ENCODE measurements at places on chromosomes 13 and 19. TPM values are rescaled to one million over a fixed set of nuclear protein-coding genes. Genes with fewer than 3 reads are reported as not detected.

Gene ZNF829
- total RNA-seq: 2.1 TPM

Gene VSTM1
- not detected for total RNA-seq

Gene ZNF222
- total RNA-seq: 7.9 TPM

Gene MBD3L2
- not detected for total RNA-seq

Gene SLC5A5
- not detected for total RNA-seq

Gene RPS19
- total RNA-seq: 3,929 TPM

Gene PCDH17
- 0.16 TPM for total RNA-seq

Gene ZNF528
- total RNA-seq: 18.8 TPM

Gene C19orf38
- 1.2 TPM for total RNA-seq

Gene FCAR
- total RNA-seq: not detected

Gene SIGLEC14
- not detected for total RNA-seq

Gene ZNF773
- 15.6 TPM for total RNA-seq

Gene LGALS14
- not detected for total RNA-seq

Gene SLITRK6
- total RNA-seq: under 0.01 TPM

Gene SPC24
- total RNA-seq: 26.3 TPM

Gene CEBPA
- 0.32 TPM for total RNA-seq

Gene ACER1
- 0.09 TPM for total RNA-seq

Gene GPR18
- not detected for total RNA-seq

Gene CALR3
- total RNA-seq: not detected

Gene TMEM238
- total RNA-seq: not detected

Gene URI1
- total RNA-seq: 60.7 TPM

Gene PSG6
- total RNA-seq: not detected

Gene ZNF253
- 2.5 TPM for total RNA-seq

Gene CABP5
- total RNA-seq: not detected

Gene INSR
- 35.8 TPM for total RNA-seq

Gene GNA15
- total RNA-seq: 0.09 TPM

Gene WDR87
- total RNA-seq: not detected

Gene OLFM4
- not detected for total RNA-seq
